ENCODE measurements at places on chromosomes 6 and 20.

- DNase-seq: no peak
These were observed 45.3 kb upstream of the FAM83B start for GRCh38 chr6:54801244-54801643.

DNA sequence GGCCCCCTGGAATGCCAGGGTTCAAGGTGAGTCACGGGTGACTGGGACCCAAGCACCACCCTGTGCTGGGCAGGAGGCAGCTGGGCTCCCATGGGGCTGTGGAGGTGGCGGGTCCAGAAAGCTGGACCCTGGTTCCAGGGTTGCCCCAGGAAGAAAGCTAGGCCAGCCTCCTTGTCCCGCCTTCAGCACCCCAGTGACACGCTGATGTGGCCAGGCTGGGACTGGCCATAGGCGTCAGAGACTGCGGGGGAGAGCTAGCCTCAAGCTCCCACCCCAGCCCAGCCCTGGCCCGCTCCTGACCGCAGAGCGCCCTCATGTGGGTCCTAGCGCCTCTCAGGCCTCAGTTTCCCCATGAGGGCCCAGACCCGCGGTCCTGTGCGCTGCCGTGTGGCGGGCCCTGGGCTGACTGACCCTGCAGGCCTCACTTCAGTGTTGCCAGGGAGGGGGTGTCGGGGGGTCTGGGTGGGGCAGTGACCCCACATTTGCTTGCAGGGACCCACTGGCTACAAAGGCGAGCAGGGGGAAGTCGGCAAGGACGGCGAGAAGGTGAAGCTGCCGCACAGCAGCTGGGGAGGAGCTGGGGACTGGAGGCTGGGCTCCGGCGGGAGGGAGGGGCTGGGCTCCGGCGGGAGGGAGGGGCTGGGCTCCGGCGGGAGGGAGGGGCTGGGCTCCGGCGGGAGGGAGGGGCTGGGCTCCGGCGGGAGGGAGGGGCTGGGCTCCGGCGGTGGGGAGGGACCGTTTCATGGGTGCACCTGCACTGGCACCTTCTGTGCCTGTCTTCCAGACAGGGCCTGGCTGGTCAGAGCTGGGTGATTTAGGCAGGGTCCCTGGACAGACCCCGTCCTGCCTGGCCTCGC is 7.9 kb downstream of the COL9A3 start:
- no peak for DNase-seq

DNA sequence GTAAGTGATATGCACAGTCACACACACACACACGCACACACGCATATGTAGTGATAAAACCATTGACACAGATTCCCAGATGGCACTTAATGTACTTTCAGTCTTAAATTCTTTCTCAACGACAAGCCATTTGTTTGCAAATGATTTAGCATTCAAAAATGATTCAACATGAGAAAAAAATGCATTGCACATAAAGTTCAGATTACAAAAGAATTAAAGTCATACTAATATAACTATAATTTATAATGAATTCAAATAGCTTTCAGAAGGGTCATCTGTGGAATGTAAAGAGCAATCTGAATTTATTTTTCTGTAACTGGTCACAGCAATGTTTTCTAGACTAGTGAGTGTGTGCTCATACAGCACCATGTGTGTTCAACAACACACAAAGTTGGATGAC is 521.6 kb upstream of the ZNF337 start:
- no peak for DNase-seq

DNA sequence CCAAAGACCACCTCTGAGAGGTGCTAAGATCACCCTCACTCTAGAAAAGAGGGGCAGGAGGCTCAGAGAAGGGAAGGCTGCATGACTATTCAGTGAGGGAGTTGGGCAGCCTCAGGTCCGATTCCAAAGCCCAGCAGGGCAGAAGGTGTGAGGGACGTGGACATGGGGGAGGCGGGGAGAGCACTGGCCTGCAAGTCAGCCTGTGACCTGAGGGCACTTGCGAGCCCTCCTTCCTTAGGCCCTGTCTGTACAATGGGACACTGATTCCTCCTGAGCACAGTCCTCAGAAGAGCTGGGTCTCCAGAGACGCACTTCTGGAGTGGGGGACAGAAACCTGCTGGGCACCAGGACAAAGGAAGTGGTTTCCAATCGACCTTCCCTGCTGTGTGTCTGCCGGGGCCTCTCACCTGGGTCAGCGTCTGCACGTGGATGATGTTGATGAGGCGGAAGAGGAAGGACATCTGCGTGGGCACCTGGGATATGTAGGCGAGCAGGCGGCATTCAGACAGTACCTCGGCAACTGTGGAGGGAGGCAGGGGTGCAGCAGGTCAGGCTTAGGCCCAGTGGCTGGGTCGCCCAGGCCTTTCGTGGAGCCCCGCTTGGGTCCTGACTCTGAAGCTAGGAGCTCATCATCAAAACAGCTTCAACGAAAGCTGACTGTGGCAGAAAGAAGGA is 48.5 kb downstream of the MYH7B start:
- no peak for DNase-seq

- no peak for DNase-seq
These were observed 32.8 kb upstream of the ENPP5 start for GRCh38 chr6:46203391-46204177.

- DNase-seq: no peak
These were observed 417.1 kb downstream of the BCKDHB start for GRCh38 chr6:80523531-80523997.

DNA sequence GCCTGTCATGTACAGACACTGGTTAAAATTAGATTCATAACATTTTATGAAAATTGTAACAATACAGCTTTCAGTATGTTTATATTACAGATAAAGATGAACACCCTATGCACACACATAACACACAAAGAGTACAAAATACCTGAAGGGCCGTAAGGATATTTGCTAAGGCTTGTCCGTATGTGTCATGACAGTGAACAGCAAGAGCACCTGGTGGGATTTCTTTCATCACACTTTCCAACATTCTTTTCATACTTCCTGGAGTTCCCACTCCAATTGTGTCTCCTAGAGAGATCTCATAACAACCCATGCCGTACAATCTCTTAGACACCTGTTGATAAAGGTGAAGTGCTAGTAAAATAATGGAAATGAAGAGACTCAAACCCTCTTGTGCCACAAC is 83.7 kb downstream of the HMGCLL1 start:
- no peak for DNase-seq

- no peak for DNase-seq
These were observed 6.0 kb upstream of the RIPPLY2 start for GRCh38 chr6:83847179-83847578.

GRCh38 chr6:14443629-14444268 is 326.2 kb downstream of the CD83 start:
- no peak for DNase-seq

- DNase-seq: no peak
These were observed 982.0 kb upstream of the EPHA7 start for GRCh38 chr6:94401311-94401710.

DNA sequence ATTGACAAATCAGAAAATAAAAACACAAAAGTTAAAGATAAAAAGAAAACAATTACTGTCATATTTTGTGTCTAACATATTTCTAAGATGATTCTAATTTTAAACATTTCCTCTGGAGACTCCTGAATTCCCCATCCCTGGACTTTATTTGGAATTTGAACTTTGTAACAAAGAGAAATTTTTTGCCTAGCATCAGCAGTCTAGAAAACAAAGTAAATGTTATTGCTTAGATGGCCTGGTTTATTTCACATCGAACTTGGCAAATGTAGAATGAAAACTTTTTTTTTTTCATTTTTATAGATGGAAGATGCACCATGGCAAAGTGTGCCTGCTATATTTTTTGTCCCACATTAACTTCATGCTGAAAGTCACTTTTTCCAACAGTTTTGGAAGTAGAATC is 159.1 kb downstream of the TBX18 start:
- DNase-seq: no peak

- DNase-seq: no peak
These were observed 157.8 kb upstream of the TSHZ2 start for GRCh38 chr20:52814371-52814770.

- DNase-seq: no peak
These were observed 46.1 kb upstream of the PBOV1 start for GRCh38 chr6:138264372-138264880.

GRCh38 chr20:50292591-50293283 is 102.1 kb downstream of the CEBPB start:
- DNase-seq: no peak

GRCh38 chr6:11689847-11690246 is 88.8 kb downstream of the ADTRP start:
- DNase-seq: no peak

DNA sequence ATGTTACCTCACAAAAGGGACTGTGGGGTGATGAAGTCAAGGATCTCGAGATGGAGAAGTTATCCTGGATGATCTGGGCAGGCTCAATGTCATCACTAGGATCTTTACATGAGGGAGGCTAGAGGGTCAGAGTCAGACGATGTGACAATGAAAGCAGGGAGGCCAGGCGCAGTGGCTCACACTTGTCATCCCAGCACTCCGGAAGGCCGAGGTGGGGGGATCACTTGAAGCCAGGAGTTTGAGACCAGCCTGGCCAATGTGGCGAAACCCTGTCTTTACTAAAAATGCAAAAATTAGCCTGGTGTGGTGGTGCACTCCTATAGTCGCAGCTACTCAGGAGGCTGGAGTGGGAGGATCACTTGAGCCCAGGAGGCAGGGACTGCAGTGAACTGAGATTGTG is 68.8 kb downstream of the TTLL2 start:
- no peak for DNase-seq

- no peak for DNase-seq
These were observed 21.1 kb downstream of the SUMO4 start for GRCh38 chr6:149421132-149421531.

DNA sequence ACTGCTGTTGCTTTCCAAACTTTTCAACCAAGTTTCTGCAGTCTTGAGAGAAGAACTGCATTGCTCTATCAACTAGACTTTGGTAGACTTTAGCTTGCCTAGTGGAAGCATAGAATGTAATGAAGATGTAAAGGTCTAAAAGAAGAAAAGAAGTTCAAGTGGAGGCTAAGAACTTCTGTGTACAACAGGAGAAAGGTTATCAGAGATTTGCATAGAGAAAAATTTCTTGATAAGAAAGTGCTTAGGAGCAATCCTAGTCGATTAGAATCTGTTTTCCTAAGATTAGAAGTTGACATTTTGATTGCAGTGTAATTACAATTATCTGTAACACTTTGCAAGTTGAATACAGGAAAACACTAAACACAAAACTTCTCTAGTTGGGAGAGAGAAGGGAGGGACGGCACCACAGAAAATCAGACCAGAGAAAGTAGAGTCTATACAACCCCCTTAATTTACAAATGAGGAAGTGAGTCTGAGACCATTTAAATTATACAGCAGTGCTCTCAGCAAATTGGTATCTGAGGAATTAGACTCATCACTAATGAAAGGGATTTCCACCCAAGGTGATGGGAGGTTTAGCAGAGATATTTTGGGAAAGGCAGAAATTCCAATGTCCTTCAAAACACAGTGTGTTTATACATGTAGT is 194.3 kb upstream of the MARCKS start:
- no peak for DNase-seq

GRCh38 chr20:17565169-17565845 is 4.6 kb upstream of the DSTN start:
- DNase-seq: no peak

- no peak for DNase-seq
These were observed 55.2 kb downstream of the KIF6 start for GRCh38 chr6:39669973-39670342.

- no peak for DNase-seq
These were observed 110.7 kb downstream of the DACT2 start for GRCh38 chr6:168208854-168209253.

DNA sequence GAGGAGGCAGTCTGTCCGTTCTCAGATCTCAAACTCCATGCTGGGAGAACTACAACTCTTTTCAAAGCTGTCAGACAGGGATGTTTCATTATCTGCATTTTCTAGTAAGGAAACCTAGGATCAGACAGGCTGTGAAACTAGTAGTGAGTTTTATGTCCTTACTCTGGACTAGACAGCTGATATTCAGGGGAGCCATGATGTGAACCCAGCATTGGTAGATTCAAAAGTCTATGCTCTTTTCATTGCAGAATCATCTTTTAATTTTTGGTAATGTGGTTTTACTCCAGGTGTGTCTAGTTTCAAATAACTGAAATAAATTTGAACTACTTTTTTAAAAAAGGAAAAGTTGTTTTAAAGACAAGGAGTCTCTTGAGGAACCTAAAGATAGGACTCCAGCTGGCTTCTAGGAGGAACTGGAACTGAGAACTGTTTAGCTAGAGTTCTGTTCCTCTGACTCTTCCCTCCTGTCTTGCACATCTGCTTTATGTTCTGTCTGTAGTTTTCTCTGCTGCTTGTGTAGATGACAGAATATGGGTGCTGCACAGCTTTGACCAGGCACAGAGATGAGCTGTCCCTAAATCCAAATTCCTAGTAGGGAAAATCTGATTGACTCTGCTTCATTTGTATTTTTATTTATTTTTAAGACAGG is 27.8 kb upstream of the RNF144B start:
- no peak for DNase-seq

GRCh38 chr20:3814928-3815495 is 5.3 kb upstream of the AP5S1 start:
- no peak for DNase-seq

DNA sequence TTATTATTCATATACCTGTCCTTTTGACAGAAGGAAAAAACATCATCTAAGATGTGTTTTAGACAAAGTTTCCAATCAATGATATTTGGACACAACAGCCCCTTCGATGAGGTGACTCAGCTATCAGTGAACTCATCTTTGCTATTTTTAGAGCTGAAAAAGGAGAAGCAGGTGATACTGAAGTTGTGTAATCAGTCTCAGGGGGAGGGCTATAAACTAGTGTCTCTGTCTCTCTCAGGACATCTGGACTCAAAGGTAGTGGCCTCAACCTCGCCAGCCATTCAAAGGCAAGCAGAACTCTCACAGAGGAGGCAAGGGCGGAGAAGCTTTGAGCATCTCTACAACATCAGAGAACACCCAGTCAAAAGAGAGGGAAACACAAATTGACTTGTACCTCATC is 135.4 kb downstream of the BFSP1 start:
- DNase-seq: no peak

DNA sequence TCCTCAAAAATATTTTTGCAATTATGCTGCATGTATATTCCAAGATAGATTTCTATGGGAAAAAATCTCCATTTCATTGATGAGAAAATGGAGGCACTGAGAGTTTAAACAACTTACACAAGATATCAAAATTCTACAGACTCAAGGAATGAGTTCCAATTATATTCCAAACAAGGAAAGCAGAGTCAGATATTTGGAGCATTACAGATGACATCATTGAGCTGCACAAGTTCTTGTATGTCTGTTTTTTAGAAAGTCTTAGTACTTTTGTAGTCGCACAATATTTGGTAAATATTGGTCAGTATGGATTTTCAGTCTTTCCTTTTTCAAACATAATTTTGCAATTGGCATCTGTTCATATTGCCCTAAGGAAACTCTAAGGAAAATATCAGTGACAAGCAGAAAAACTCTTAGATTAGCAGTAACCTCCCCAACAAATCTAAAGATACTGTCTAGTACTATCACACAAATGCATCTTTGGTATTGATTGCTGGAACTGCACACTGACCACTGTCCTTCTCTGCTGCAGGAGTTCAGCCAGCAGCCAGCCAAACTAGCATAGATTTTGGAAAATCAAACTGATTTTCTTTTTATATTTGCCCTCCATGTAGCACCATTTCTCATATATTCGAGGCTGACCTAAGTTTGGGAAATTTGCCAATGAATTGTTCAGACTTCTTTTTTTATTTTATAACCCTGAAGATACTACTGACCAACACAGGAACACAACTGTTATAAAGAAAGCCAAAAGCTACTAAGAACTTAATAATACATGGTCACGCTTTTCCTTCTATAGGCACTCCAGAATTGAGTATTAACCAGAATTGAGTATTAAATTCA is 51.7 kb upstream of the TBX18 start:
- no peak for DNase-seq

- no peak for DNase-seq
These were observed 41.9 kb upstream of the NOL4L start for GRCh38 chr20:32626859-32627636.
